ENCODE measurements at places on chromosomes 11 and 22. TPM values are rescaled to one million over a fixed set of nuclear protein-coding genes. Genes with fewer than 3 reads are reported as not detected.
A peak's percentile ranks its signal among the peaks of the same experiment; 100 is the strongest.

The STK33 gene
- 0.74 TPM for total RNA-seq

The SMCO4 gene
- total RNA-seq: 17.9 TPM

The GDPD4 gene
- not detected for total RNA-seq

The SLC7A4 gene
- total RNA-seq: not detected

- no peak for DNase-seq
- no peak overlapping the region for H3K27ac ChIP-seq
- no peaks in the 10 kb centered on the region for H3K27me3 ChIP-seq
- H3K36me3 ChIP-seq: no peaks in the 10 kb centered on the region
- peak overlapping the region; percentile 7 for H3K4me3 ChIP-seq
Measured at GRCh38 chr11:6526411-6527135, 29.5 kb downstream of the DNHD1 start.

GRCh38 chr22:38629108-38629507, 27.1 kb downstream of the FAM227A start:
- no peak overlapping the region for H3K27ac ChIP-seq
- H3K4me1 ChIP-seq: peaks cover 17% of the 10 kb centered on the region
- H3K27me3 ChIP-seq: peaks cover 2% of the 10 kb centered on the region
- H3K4me3 ChIP-seq: no peak overlapping the region
- no peak for DNase-seq
